ENCODE measurements at places on chromosomes 5 and 9.

GRCh38 chr5:79856456-79857055, 134.5 kb downstream of the MTX3 start:
- no peak for DNase-seq

- no peak for DNase-seq
These were observed 345.1 kb downstream of the SPATA31D1 start for GRCh38 chr9:82333671-82334070.

GRCh38 chr9:116777116-116777515, 90.0 kb downstream of the TRIM32 start:
- no peak for DNase-seq

GRCh38 chr5:51657340-51658240, 274.3 kb downstream of the ISL1 start:
- no peak for DNase-seq

Data from stimulated activated CD8-positive, alpha-beta memory T cell treated with anti-CD3 and anti-CD28 coated beads, Interleukin-15, amount 100 ng/mL, for 1 hour (primary cell).